ENCODE measurements at places on chromosomes 2 and 18. TPM values are rescaled to one million over a fixed set of nuclear protein-coding genes. Genes with fewer than 3 reads are reported as not detected.

The GCG gene
- total RNA-seq = not detected

GRCh38 chr18:37639846-37640245, 74.2 kb upstream of the CELF4 start:
- DNase-seq = no peak

The ATP6V1C2 gene
- 0.40 TPM for total RNA-seq

GRCh38 chr2:47699533-47700215, 83.3 kb upstream of the MSH6 start:
- DNase-seq = no peak

DNA sequence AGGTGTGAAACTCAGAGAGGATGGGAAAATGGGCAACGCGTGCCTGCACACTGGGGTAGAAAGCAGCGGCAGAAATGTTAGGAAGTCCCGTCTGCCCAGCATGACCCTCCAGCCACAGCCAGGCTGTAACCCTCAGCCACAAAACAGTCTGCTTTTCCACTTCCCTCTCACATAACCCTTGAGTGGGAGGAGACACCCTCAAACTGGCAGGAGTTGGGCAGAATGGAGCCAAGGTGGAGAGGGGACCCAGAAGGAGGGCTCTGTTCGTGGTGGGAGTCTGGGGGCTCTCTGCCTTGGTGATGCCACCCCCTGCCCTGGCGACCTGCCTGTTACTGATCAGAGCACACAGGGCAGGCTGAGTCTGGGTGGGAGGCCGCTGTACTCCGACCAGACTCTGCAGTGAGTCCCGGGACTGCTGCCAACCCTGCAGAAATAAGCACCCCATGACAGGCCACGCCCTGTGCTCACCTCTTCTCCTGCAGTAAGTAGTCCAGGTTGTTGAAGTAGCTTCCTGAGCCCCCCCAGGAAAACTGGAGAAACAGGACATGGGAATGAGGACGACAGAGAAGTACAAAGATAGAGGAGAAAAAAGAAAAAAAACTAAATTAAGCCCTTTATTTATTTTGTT, 16.0 kb downstream of the FAM178B start:
- DNase-seq = no peak

The ARHGEF33 gene
- 0.06 TPM for total RNA-seq

DNA sequence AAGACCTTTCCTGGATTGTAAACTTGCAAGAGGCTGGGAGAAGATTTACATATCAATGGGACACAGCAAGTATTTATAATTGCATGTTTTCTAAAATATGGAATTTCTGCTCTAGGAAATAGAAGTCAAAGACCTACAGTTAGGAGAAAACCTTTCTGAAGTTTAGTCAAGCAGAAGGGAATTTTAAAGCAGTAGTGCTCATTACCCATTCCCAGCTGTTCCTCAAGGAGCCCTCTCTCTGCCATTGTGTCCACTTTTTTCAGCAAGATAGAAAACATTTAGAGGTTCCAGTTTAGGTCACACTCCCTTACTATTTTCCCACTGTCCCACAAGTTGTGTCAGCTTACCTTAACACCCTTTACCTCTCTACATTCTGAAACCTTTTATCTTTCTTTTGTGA, 584.0 kb upstream of the CHAC2 start:
- no peak for DNase-seq

The CCDC141 gene
- 0.40 TPM for total RNA-seq

GRCh38 chr2:120442923-120443571, 97.1 kb downstream of the INHBB start:
- peak; percentile 91 for DNase-seq

All from PC-3 (cell line).